PC-9 (cell line): ENCODE measurements at places on chromosomes 3 and 15. TPM values are rescaled to one million over a fixed set of nuclear protein-coding genes. Genes with fewer than 3 reads are reported as not detected.

The ELL3 gene
- 6.1 and 7.0 TPM in 2 replicates for total RNA-seq

- H3K36me3 ChIP-seq: no peaks in the 10 kb centered on the region
- H3K27ac ChIP-seq: no peak overlapping the region
- H3K4me3 ChIP-seq: no peak overlapping the region
- no peaks in the 10 kb centered on the region for H3K4me1 ChIP-seq
- no peak for DNase-seq
These were observed 1006.7 kb downstream of the ROBO1 start for GRCh38 chr3:78761126-78761525.

- no peak overlapping the region for H3K4me3 ChIP-seq
- H3K27me3 ChIP-seq: no peaks in the 10 kb centered on the region
- H3K36me3 ChIP-seq: no peaks in the 10 kb centered on the region
- DNase-seq: no peak
- H3K27ac ChIP-seq: no peak overlapping the region
These were observed 816.3 kb downstream of the FHIT start for GRCh38 chr3:60434950-60435349.

The GABRR3 gene
- total RNA-seq: not detected in 2 replicates

- no peak for DNase-seq
- H3K27me3 ChIP-seq: no peaks in the 10 kb centered on the region
- no peaks in the 10 kb centered on the region for H3K4me1 ChIP-seq
- no peaks in the 10 kb centered on the region for H3K36me3 ChIP-seq
- H3K27ac ChIP-seq: no peak overlapping the region
- no peak overlapping the region for H3K4me3 ChIP-seq
These were observed 2.9 kb downstream of the FMN1 start for GRCh38 chr15:33191591-33191990.

- 0 out of 2 replicates have a peak, but pooled peaks cover 5% of the 10 kb centered on the region for H3K4me1 ChIP-seq
- no peak for DNase-seq
- H3K36me3 ChIP-seq: no peaks in the 10 kb centered on the region
- H3K27me3 ChIP-seq: no peaks in the 10 kb centered on the region
- no peak overlapping the region for H3K4me3 ChIP-seq
These were observed 2.5 kb downstream of the SHF start for GRCh38 chr15:45185069-45185779.
